ENCODE measurements at places on chromosomes 1 and 21. TPM values are rescaled to one million over a fixed set of nuclear protein-coding genes. Genes with fewer than 3 reads are reported as not detected.

Gene ADAM15
- total RNA-seq, result 154 TPM

DNA sequence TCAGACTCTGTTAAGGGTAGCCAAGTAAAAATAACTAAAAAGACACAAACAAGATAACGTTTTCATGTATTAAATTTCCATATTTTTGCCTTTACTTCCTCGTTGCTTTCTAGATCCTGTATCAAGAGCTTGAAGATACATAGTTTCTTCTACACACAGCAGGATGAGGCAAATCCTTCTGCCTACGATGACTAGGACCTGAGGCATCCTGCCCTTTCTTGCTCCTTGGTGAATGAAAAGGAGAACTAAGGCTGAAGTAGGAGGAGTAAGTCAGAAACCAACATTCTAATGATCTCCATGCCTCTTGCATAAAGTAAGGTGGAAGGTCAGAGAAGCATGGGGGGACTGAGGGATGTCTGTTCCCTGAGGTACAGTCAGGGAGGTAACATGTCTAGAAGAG lies 102.6 kb downstream of the GPATCH2 start:
- DNase-seq, result no peak

DNA sequence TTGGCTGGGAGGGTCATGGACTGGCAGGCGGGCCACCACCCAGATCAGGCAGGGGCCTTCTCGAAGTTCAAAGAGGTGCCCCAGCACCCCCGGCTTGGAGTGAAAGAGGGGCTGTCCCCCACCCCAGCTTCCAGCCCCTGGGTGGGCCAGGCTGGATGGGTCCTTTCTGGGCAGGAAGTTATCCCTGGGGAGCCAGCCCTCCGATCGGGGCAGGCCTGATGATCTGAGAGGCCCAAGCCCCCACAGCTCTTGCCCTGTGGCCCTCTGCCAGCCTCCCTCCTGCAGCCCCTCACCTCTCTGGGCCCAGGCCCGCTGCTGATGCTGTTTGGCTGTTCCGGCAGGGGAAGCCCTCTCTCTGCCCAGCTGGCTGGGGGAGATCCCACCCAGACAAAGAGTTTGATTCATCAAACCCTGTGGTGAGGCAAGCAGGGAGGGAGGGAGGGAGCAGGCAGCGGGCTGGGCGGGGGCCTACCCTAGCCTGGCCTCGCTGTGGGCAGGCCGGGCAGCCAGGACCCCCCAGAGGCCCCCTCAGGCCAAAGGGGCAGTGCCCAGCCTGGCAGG lies 2.5 kb downstream of the ARHGEF19 start:
- DNase-seq, result no peak

Gene RASAL2
- 23.8 TPM for total RNA-seq

DNA sequence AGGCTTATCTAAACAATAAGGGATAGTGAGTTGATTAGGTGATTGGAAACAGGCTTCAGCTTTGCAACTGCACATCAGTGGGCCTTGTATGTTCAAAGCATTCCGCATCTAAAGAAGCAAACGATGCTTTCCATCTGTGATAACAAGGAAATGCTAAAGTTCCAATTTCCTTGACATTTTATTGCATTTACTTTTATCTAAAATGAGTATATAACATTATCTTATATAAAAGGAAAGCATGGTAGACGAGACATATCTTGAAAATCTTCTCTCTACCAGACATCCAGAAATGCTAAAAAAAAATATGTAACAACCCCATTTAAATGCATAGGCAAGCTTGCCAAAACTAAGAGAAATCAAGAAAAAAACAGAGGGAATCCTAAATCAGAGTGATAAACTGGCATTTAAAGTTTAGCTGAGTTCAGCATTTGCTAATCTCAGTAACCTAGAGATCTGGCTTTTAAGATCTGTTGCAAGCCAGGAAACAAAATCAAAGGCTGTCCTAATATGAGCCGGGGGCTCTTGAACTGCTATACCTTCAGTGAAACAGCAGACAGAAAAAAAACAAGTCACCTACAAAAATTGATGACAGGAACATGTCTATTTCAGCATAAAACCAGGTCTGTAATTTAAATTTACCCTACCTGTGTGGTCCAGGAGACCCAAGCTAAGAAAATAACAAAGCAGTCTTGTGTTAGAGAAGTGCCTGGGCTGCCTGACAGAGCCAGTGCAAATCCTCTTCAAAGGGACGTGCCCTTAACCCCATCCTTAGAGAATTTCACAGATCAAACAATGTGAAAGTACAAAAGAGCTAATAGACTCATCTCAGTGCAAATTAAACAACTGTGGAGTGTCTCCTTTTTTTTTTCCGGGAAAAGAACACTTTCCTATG lies 3.1 kb upstream of the RGS13 start:
- DNase-seq, result no peak
